ENCODE measurements at places on chromosomes 4 and X.

DNA sequence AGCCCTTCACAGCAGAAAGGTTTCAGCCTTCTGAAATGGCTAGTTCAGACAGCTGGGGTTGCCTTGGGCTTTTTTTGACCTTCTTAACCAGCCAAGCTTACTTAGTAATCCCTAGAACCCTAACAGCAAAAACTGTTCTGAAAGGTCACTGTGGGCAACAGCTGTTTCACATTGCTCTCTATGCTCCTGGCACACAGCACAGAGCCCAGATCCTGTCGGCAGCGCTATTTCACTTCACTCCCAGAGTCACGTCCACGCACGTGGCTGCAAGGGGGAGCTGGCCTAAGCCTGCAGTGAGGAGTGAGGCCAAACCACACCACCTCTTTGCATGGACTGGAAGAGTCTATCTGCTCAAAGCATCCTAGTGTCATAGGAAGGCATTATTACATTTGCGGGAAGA lies 32.0 kb upstream of the STS start:
- no peak for DNase-seq

DNA sequence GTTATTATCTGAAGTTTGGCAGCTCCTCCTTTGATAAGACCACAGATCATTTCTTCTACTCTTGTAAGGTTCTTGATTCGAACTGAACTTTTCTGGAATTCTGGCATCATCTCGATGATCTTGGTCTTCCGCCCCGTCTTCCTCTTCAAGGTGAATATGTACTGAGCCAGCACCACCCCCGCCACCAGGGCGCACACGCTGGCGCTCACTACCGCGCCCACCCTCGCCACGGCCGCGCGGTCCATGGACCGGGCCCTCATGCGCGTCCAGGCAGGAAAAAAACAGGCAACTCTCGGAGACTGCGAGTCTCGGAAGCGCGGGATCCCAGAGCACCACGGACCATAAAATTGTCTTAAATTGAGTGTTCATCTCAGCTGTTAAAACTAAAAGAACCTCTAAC lies 458.4 kb upstream of the NDST3 start:
- no peak for DNase-seq

DNA sequence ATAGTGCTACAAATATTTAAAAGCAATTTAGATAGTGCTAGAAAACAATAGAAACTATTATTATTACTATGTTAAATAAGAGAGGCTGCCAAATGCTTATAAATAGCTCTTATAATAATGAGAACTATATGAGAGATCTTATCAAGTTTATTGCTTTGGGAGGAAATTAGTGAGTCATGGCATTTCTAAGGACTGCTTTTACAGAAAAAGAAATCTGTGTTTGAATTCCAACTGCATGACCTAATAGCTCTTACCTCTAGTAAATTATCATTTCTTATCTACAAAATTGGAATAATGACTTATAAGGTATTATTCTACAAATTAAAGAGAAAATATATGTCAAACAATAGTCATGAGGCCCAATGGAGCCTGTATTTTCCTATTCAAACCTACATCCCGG lies 177.2 kb downstream of the GABRG1 start:
- DNase-seq: no peak

DNA sequence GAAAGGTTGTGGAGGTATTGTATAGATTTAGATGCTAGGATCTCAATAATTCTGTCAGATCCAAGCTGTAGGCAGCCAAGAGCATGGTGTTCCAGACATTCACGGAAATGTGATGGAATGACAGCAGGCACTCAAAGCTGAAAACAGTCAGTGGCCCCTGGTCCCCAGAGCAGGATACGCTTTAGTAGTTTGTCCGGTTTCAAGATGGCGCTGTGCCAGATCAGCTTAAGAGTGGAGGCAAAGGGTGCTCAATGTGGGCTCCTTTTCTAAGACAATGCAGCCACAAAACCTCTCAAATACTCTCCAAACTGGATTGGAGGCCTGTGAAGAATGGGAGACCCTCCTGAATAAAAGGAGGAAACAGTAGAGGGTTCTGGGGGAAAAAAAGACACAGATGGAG lies 291.2 kb upstream of the HS3ST1 start:
- no peak for DNase-seq

DNA sequence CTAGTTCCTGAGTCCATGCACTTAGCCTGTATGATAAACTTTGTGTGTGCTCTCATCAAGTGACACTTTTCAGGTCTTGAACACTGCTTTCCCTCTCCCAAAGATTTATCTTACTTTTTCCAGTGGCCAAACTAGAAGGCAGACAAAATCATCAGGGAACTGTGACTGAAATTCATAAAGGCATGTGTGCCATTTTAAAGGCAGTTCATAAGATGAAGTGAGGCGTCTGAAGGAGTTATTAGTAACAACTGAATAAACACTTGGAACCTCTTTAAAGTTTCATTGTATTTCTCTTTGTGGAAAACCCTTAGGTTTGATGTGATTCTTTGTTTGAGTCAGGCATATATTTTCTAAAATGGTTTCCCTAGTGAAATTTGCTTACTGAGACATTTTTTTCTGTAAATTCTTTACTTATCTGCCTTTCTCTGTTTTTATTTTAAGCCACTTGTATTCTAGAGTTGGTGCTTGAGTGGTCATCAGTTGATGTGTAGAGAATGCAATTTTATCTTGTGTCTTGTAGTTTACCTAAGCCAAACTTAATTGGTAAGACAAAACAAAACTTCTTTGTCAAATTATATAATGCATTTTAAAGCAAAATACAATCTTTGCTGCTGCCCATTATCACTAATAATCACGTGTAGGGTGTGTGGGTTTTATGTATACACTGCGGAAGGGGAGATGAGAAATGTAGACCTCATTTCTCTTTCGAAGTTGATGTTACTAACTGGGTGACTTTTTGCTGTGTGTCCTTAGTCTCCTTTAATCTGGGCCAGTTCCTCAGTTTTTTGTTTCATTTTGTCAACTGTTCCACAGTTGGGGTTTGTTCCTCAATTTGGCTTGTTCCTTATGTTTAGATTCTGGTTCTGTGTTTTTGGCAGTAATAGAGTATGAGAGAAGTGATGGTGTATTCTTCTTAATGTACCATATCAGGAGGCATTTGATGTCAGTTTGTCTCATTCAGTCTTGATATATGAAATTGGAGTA lies 56.8 kb downstream of the RBPJ start:
- no peak for DNase-seq

DNA sequence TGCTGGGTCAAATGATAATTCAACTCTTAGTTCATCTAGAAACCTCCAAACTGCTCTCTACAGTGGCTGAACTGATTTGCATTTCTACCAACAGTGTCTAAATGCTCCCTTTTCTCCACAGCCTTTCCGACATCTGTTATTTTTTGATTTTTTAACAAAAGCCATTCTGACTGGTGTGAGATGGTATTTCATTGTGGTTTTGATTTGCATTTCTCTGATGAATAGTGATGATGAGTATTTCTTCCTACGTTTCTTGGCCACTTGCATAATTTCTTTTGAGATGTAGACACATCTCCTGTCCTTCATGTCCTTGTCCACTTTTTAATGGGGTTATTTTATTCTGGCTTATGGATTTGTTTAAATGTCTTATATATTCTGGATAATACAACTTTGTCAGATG lies 298.2 kb upstream of the ARSJ start:
- no peak for DNase-seq

DNA sequence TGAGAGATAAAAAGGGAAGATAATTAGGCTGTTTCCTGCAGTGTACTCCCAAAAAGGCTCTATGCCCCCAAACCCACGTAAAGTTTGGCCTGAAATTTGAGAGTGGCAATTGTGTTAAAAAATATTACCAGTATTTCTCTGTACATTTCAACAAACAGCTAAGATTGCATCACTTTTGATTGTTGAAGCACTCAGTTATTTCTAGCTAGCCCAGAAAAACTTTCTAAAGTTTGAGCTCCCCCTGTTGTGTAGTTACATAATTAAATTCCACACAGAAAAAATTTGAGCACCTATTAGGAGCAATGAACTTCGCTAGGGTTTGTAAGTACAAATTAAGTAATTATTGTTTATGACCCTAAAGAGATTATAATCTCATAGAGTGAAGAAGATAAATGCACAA lies 109.4 kb downstream of the DLG3 start:
- no peak for DNase-seq

GRCh38 chr4:119506806-119507205 lies 121.8 kb downstream of the PDE5A start:
- DNase-seq: no peak

GRCh38 chr4:56513517-56513916 lies 7.9 kb downstream of the ARL9 start:
- DNase-seq: no peak

- DNase-seq: no peak
These were observed 245.2 kb upstream of the CENPE start for GRCh38 chr4:103443324-103443723.

- DNase-seq: no peak
These were observed 91.2 kb upstream of the C1QTNF7 start for GRCh38 chr4:15336410-15337167.

- no peak for DNase-seq
These were observed 367.3 kb downstream of the GRIA2 start for GRCh38 chr4:157587681-157588423.

DNA sequence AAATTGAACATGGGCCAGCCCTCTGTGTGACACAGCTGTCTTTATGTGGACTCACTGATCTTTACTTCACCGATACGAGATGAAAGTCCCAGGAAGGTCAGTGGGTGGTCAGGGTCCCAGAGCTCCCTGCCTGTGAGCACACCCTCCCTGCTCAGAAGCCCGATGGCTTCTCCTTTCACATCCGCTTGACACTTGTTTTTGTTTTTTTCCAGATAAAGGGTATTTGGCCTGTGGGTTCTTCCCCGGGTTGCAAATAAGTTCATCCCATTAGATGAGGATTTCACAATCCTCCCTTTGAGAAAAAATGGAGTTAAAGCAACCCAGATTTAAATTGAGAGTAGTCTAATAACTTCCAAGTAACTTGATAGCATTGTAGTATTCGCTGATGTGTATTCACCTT lies 48.2 kb upstream of the TLR2 start:
- DNase-seq: no peak

DNA sequence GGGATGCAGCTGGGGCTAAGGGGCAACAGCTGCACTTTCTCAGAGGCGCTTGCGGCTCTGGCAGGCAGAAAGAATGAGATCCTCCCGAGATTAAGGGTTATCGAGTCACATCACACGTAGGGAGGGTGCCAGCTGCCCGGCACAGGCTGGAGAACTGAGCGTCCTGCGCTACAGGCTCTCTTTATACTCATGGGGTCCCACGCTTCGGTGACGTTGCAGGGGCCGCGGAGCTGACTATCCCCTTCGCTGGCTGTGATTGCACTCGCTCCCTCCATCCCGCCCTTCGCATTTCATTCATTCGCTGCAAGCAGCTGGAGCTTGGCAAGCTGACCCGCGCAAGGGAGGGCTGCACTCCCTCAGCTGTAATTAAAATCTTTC lies at the start of gene TACR3:
Gene TACR3, minus strand, starts transcription at position 156 of the 378 bp plus-strand sequence. CDS start 310 bp downstream, outside the sequence.
- peak; percentile 1 for DNase-seq

GRCh38 chrX:77450415-77450814 lies 3.2 kb downstream of the FGF16 start:
- no peak for DNase-seq

DNA sequence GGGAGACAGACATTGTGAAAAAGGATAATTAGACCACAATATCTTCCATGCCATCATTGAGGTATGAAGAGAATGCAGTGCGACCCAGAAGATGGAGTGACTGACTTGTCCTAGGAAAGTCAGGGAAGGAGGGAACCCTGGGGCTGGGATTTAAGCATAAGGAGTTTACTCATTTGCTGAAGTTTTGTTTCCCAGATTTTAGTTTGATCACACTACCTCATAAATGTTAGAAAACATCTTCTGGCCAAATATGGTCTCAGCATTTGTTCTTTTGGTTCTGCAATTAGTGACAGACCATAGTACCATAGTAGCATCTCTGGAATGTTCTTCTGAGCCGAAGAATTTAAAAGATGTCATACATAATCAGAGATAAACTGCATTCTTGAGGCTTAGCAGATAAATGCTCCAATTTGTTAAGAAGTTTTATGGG lies 96.5 kb upstream of the PGRMC2 start:
- DNase-seq: no peak

DNA sequence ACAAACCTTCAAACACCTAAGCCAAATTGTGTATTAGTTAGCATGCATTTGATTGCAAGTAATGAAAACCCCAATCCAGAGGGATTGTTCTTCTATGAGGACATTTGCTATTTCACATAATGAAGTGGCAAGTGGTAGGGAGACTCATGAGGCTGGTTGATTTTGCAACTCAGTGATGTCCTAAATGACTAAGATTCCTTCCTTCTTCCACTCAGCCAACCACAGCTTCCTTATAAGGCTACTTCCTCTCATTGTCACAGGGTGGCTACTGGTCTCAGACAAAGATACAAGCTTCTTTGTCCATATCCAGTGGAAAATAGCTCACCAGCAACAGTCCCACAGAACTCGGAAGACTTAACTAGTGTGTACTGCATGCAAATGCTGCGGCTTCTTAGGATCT lies 5.3 kb upstream of the OTC start:
- DNase-seq: no peak

DNA sequence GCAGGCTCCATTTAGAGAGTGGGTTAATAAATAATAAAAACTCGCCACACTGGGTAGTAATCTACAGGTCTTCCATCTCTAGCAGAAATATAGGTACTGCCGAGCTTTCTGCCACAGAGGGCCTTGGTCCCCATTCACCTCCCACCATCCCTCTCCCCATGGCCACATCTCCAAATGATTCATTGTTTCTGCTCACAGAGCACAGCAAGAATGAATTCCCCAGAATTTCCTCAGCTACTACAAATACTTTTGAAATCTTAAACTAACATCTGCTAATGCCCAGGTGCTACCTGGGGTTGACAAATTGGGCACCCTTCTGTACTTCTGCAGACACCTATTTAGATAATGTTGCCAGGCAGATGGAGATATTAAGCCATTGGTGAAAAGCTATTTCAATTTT lies 5.1 kb downstream of the PHEX start:
- no peak for DNase-seq

- DNase-seq: no peak
These were observed 177.6 kb upstream of the GLRA2 start for GRCh38 chrX:14351611-14352303.

DNA sequence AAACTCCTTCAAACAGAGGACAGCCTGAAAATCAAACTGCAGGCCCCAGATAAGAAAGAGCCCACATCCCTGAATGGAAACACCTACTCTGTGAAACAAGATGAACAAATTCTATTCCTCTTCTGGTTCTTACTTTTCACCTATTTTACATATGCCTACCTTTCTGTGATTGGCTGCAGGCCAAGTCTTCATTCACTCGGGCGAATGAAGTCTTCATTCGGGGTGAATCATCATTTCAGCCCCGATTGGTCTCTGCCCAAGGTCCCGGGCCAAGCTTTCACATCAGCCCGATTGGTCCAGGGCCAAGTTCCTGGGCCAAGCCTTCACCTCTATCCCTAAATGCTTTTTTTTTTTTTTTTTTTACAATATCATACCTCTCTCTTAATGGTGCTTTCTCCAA lies 529.8 kb upstream of the ACTRT1 start:
- DNase-seq: no peak

- no peak for DNase-seq
These were observed 244.5 kb upstream of the PITX2 start for GRCh38 chr4:110867251-110867960.

GRCh38 chr4:54233697-54234496 lies 4.8 kb downstream of the PDGFRA start:
- peak; percentile 37 for DNase-seq

- DNase-seq: no peak
These were observed 157.4 kb upstream of the PDE5A start for GRCh38 chr4:119785963-119786362.

GRCh38 chr4:16351161-16351560 lies 124.9 kb upstream of the TAPT1 start:
- no peak for DNase-seq
